Fibroblast of villous mesenchyme (primary cell): ENCODE measurements at places on chromosomes 12 and 14. TPM values are rescaled to one million over a fixed set of nuclear protein-coding genes. Genes with fewer than 3 reads are reported as not detected.

GPRC5D gene
- not detected in 2 replicates for total RNA-seq

LDHB gene
- total RNA-seq, result 525 and 613 TPM in 2 replicates

SLCO1B1 gene
- total RNA-seq, result not detected in 2 replicates

SERPINA10 gene
- not detected in 2 replicates for total RNA-seq

SMOC1 gene
- total RNA-seq, result not detected in 2 replicates

SMIM41 gene
- 0.32 and 0.43 TPM in 2 replicates for total RNA-seq

NANOG gene
- not detected in 2 replicates for total RNA-seq

LRRK2 gene
- total RNA-seq, result 1.3 and 1.6 TPM in 2 replicates
